Activated CD4-positive, CD25-positive, alpha-beta regulatory T cell (primary cell): ENCODE measurements at places on chromosomes 13 and 19.

- DNase-seq: no peak
Observed at GRCh38 chr13:34349091-34349722, 531.3 kb downstream of the RFC3 start.

GRCh38 chr19:28577666-28578065 is 635.3 kb downstream of the UQCRFS1 start:
- DNase-seq: no peak

DNA sequence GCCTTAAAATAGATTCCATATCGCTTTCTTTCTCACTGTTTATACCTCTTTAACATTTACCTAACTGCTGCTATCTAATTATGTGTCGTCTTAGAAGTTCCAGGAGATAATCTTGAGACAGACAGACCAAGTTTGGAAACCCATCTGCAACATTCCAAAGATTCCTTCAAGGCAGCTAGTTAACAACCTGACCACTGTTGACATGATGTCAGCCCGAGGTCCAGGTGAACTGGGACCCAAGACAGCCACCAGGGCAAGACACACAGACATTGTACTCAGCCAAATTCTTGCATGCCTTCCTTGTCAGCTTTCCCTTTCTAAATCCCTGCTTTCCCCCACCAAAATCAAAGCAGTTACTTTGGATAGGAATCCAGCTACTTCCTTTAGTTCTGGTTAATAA is 1476.5 kb upstream of the PRR20A start:
- DNase-seq: no peak

DNA sequence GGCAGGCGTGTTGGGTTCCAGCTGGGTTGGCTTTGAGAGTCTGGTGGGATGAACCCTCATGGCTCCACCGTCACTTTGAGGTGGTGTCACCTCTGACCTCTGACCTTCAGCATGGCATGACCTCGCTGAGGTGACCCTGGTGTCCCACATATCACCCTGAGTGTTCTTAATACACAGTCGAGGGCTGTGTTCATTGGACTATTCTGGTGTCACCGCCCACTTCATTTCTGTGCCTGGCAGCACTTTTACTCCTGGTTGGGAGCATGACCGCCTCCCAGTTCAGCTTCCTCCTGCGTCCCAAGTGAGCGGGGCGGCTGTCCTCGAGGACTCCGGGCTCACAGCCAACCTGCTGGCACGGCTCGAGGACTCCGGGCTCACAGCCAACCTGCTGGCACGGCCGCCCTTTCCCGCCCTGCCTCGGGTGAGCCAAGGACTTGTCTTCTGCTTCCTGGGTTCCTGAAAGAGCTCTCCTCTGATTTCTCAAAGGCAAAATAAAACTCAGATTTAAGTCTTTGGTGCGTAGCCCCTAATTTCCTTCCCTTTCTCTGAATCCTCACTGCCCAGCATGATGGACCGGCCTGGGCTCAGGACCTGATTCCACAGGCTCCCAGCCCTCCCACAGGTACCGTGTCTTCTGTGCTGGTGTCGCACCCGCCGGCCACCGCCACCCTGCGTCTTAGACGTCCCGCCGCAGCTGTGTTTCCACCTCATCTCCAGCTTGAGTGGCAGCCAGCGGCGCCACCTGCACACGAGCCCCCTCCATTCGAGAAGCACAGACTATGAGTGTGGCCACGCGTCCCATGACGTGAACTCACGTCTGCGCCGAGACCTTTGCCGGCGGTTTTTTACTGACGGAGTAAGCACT is 10.4 kb downstream of the ATP4B start:
- DNase-seq: no peak

DNA sequence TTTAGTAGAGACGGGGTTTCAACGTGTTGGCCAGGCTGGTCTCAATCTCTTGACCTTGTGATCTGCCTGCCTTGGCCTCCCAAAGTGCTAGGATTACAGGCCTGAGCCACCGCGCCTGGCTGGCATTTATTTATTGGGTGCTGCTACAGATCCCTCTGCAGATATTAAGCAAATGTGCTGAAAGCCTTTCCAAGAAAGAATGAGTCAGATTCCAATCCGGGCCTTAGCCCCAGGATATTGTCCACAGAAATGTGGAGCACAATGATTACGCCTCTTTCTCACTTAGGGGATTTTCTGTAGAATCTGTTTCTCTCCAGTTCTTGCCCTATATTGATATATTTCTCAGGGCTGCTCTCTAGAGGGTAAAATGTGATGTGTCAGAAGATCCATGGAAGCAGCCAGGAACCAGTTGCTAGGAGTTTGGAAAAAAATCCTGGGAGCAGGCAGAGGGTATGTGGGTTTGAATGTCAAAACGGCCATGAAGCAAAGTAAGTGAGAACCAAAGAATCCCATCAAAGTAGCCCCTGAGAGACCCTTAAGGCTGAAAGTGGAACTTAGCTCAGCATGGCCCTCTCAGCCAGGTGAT is 24.8 kb upstream of the IGFL4 start:
- DNase-seq: no peak

GRCh38 chr19:58274771-58275201 is 4.0 kb upstream of the ZNF8 start:
- no peak for DNase-seq

DNA sequence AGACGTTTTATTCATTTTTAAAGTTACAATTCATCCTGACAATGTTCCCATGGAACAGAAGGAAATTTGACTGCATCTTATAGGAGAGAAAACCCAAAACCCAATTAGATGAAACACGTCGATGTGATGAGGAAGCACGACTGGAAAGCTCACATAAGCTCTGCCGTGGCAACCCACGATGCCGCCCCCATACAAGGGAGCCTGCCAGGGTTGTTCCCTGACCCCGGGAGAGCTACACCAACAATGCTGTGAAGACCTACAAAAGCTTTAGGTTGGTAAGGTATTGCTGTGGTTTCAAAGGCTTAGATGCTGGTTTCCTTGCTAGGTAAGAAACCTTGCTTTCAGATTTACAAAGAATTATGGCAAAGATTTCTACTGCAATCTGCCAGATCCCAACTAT is 393.1 kb downstream of the KLF12 start:
- no peak for DNase-seq

DNA sequence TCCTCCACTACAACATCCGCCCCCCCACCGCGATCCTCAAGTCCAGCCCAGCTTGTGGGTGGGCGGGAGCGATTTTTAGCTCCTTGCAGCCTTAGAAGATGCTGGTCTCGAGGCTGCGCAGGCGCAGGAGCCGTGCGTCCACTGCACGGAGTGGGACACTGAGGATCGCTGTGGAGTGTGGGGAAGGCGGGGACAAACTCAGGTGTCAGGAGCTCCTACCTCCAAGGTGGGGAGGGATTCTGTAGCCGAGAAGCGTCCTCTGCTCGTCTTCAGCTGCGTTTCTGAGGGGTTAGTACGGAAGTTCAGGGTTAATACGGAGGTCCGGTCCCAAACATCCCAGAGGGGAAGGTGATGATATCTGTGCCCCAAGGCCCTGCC is at the start of gene RTBDN:
TSS of gene RTBDN (minus strand) at position 14 of the 378 bp plus-strand sequence. CDS start 4,600 bp downstream, outside the sequence.
- DNase-seq: no peak

DNA sequence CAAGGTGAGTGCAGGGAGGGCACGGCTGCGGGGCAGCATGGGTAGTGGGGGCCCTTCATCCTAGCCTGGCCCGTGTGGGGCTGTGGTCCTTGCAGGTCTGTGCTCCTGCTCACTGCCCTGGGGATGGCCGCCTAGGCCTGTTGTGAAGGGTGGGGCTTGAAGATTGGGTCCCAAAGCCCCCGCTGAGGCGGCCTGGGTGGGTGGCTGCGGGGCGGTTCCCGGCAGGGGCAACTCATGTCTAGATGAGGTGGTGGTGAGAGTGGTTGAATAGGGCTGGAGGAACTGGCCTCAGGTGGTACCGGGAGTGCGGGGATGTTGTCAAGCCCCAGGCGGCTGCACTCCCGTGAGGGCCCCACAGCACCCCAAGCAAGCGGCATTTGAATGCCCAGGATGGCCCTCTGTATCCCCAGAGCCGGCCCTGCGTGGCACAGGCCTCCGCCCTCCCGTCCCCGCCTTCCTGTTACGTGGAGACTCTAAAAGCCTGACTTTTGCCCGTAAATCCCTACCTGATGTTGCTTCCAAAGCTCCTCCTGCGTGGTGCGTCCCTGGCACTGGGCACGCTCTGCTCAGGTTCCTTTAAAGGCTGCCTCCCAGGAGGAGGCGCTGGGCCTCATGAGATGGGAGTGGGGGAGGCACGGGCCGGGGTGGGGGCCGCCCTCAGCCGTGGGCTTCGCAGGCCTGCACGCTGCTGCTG is 15.0 kb downstream of the SPPL2B start:
- DNase-seq: no peak

GRCh38 chr19:41299755-41300089 is 10.2 kb upstream of the CCDC97 start:
- no peak for DNase-seq

DNA sequence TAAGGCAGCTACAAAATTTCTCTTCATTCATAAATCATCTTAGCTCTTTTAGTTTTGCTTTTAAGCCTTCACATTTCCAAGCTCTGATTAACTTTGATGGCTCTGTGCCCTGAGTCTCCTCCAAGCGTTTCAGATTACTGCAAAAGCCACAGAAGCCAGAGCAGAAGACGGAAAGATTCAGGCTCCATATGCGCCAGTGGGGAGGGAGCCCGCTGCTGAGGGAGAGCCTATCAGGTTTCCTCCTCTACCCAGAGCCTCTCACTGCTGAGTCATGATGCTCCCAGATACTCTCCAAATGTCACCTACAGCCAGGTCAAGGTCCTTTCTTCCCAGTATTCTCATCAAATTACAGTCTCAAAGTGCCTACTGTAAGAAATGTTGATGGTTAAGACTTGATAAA is 193.6 kb downstream of the RAP2A start:
- DNase-seq: no peak

- no peak for DNase-seq
Observed at GRCh38 chr19:34786236-34786635, 13.2 kb upstream of the ZNF599 start.

DNA sequence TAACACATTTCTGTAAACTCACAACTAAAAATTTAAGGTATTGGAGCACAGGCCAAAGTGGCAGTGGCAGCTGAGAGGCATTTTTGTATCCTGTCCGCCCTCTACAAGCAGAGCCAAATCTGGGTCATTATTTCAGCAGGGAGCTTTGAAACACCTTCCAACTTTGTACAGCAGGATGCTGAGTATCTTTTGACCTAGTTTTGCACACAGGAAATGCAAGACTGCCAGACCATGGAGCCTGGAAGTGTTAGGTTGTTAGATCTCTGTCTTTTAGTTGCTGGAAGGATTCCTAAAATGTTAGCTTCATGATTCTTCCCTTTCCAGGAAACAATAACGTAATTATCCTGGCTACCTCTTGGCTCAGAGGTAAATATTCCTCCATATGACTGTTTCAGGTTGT is 148.6 kb upstream of the ATXN8OS start:
- no peak for DNase-seq

GRCh38 chr13:30355384-30355699 is 48.0 kb upstream of the KATNAL1 start:
- peak; percentile 32 for DNase-seq

GRCh38 chr13:71801781-71802180 is 65.2 kb downstream of the DACH1 start:
- DNase-seq: no peak

- no peak for DNase-seq
Observed at GRCh38 chr19:4338441-4339355, at the start of gene STAP2. Gene STAP2 (minus strand): TSS chr19:4338827. CDS start chr19:4338753, 74 bp downstream.

DNA sequence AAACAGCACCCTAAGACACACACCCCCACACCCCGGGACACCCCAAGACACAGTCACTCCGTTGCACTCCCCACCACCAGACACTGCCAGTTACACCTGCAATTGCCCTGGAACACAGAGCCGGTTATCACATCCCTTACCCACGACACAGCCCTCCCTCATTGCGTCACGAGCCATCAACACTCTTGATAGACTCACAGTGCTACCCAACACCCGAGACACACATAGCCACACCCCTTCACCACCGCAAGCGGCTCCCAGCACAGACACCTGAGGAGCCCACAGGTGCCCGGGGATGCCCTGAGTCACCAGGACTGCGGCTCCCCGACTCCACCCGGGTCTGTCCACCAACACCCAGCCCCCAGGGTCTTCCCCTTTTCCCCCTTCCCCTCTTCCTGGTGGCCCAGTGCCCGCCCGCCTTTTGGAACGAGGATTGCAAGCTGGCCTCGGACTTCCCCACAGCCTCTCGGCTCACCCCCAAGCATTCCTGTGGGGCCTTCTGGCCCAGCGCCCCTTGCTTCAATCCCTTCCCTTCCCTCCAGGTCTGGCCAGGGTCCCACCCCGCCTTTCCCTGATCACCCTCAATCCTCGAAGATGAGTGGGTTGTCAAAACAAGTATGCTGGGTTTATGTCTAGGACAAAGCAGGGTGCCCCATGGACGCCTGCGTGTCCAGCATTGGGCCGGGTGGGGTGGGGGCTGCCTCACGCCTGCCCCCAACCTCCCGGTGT is 1.7 kb upstream of the PTGER1 start:
- no peak for DNase-seq

GRCh38 chr13:110183910-110184309 is 123.0 kb downstream of the COL4A1 start:
- no peak for DNase-seq

DNA sequence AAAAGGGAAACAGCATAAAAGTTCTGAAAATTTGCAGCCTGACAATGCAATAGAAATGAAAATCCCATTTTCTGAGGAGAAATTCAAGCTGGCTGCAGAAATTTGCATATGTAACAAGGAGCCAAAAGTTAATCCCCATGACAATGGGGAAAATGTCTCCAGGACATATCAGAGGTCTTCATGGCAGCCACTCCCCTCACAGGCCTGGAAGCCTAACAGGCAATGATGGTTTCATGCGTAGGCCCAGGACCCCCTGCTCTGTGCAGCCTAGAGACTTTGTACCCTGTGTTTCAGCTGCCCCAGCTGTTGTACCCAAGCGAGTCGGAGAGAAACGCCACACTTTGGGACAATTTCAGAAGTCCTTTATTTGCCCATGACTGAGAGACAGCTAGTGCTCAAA is 701.3 kb upstream of the KLHL1 start:
- no peak for DNase-seq

DNA sequence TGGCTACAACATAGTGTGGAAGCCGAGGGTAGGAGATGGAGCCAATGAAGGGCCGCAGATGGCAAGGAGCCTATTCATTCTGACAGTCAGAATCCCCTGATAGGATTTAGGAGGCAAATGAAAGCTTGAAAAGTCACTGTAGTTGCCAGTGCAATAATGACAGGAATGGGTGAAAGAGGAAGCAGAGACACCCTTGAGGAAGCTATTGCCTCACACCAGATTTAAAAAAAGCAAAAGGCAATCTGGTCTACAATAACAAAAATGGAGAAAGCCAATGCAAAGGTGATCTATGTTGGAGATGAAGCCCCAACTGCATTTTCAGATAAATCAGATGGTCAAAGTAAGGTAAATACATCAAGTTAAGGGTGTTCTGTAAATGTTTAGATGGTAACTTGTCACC is 158.5 kb downstream of the TUBA3C start:
- no peak for DNase-seq

DNA sequence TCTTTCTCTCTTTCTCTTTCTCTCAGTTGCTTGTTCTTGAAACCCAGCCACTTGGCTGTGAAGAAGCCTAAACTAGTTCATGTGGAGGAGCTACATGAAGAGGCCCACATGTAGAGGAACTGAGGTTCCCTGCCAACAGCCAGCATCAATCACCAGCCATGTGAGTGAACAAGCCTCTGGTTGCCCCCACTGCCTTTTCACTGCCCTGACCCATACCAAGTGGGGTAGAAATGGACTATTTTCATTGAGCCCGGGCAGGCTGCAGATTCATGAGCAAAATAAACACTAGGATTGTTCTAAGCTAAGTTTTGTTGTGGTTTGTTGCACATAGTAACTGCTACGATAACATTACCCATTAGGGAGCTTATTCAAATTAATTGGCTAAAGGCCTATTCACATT is 78.7 kb upstream of the FAM216B start:
- no peak for DNase-seq
